Stimulated activated naive CD8-positive, alpha-beta T cell treated with anti-CD3 and anti-CD28 coated beads, Interleukin-15, amount 100 ng/mL, for 72 hours (primary cell): ENCODE measurements at places on chromosomes 2 and 18.

GRCh38 chr18:66937546-66937945 is 333.7 kb upstream of the CDH19 start:
- no peak for DNase-seq

- DNase-seq = no peak
Observed at GRCh38 chr2:75788154-75788553, 77.4 kb upstream of the GCFC2 start.

DNA sequence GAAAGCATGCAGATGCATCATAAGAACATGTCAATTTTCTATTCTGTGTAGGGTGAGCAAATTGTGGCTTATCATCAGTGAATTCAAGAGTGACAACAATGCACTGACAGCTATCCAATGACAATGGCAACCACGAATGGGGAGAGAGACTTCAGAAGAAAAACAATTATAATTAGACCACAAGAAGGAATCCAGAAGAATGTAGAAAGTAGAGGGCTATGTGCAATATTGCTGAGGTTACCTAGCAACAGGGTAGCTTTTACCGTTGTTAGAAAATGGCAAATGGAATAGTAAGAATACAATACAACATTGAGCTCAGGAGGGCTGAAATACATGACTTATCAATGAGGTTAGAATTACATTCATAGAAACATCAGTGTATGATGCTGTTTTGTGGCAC is 71.1 kb upstream of the SESTD1 start:
- DNase-seq = no peak

DNA sequence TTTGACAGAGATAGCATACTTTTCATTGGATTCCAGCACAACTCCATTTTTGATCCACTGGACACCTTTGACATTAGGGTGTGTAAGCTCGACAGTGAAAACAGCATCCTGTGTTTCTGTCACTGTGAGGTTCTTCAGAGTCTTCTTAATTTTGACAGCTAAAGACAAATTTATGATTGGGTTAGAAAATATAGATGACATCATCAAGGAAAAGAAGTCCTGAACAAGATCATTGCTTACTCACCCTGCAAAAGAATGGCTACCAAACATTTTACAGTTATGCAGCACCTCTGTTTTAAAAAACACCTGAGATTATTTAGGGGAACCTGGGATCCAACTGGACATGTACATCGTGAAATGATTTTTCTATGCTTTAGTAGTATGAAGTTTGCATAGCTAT is 36.7 kb downstream of the TTN start:
- DNase-seq = no peak

- DNase-seq = no peak
Observed at GRCh38 chr2:218722419-218722818, 11.8 kb downstream of the TTLL4 start.

DNA sequence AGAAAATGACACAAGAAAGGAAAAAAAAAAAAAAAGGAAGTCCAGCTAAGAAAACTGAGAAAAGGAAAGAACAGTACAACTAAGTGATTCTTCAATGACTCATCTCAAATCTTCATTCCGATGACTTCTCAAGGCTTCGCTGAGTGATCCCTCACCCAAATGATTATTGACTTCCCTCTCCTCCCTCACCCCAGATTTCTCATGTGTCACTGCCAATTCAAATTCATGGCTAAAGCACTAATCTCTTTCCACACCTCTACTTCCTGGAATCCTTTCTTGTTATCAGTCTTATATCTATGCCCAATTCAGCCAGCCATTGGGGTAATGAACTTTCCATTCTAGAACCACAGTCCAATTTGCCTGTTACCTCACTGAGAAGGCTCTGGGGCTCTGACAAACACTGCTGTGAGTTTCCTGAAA is 7.2 kb upstream of the ABCB11 start:
- DNase-seq = no peak

DNA sequence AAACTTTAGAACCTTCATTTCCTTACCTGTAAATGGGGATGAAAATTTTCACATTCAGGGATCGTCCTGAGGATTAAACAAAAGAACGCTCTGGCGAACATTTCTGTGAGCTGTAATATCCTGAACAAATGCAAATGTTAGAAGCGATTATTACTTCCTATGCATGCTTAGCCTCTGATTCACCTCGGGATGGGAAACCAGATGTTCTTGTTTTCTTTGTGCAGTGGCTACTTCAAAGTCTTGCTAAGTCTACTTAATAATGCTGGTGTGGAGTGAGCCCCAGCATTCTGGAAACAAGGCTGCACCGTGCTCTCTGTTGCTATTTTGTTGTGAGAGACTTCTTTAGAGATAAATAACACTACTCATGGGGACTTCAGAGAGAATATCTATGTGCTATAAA is 119.1 kb upstream of the PELI1 start:
- DNase-seq = no peak

GRCh38 chr18:25010623-25011374 is 341.2 kb downstream of the ZNF521 start:
- no peak for DNase-seq

GRCh38 chr2:118442996-118443553 is 354.8 kb downstream of the INSIG2 start:
- no peak for DNase-seq

- no peak for DNase-seq
Observed at GRCh38 chr2:43041661-43042360, 184.6 kb downstream of the ZFP36L2 start.

GRCh38 chr2:85199698-85200097 is 66.5 kb downstream of the TCF7L1 start:
- no peak for DNase-seq

GRCh38 chr2:231433990-231434389 is 30.3 kb downstream of the NCL start:
- DNase-seq = no peak

- no peak for DNase-seq
Observed at GRCh38 chr18:66077066-66077465, 326.3 kb downstream of the CDH7 start.

- DNase-seq = no peak
Observed at GRCh38 chr2:11329776-11330175, 14.7 kb downstream of the ROCK2 start.

DNA sequence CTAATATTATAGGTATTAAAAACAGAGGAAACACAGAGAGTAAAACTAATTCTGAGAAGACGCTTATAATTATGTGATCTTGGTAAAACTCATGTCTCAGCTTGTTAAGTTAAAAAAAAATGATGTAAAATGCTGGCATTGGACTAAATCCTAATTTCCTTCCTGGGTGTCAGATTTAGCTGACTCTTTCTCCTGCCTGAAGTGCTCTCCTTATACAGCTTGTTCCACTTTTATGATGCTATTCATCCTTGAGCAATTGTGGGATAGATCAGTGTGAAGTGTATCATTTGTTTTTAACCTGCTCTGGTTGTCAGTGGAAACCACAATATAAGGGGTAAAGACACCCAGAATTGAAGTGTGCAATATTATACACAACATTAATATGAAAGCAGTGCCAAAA is 84.9 kb downstream of the EFEMP1 start:
- no peak for DNase-seq

DNA sequence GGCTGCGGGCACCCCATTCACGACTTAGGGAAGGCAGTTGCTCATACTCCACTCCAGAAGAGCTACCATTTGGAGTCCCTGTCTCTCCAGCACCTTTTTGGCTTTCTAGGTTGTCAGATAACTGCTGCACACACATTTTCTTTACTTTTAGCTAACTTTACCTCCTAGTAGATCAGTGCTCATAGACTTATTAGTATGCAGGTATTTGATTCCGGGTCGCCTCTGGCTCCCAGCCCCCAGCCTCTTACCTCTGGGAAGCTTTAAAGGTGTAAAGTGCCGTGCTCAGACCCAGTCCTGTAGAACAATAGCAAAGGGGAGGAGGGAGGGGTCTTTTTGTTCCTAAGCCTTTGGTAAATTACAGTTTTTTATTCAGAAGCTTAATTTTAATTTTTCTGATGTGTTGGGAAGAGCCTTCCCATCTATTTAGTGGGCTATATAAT is 102.9 kb downstream of the SPTBN1 start:
- no peak for DNase-seq

DNA sequence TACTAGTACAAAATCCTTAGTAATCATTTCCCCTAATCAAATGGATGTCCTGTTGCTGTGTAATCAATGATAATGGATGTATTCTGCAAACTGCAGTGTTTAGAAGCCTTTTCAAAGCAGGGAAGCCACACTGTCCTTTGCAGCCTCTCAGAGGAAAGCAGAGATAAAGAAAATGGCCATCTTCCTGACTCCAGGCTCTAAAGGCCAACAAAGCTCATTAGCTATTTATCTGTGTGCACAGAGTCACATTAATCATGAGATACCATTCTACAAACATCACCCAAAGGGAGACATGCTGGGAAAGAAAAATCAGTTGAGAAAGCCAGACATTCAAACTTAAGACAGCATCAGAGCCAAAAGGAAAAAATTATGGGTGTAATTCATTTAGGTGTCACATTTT is 165.0 kb downstream of the RAD51AP2 start:
- no peak for DNase-seq
